Stimulated activated CD4-positive, alpha-beta T cell treated with anti-CD3 and anti-CD28 coated beads, Interleukin-1b, Interleukin-23, amount 100 ng/mL, for 48 hours (primary cell): ENCODE measurements at places on chromosomes 1 and 21.

GRCh38 chr1:223007935-223008334, 135.1 kb downstream of the TLR5 start:
- no peak for DNase-seq

GRCh38 chr1:248618878-248619277, 16.0 kb downstream of the OR2T11 start:
- peak; percentile 40 for DNase-seq

GRCh38 chr1:61450454-61450853, 274.5 kb downstream of the TM2D1 start:
- DNase-seq: no peak

DNA sequence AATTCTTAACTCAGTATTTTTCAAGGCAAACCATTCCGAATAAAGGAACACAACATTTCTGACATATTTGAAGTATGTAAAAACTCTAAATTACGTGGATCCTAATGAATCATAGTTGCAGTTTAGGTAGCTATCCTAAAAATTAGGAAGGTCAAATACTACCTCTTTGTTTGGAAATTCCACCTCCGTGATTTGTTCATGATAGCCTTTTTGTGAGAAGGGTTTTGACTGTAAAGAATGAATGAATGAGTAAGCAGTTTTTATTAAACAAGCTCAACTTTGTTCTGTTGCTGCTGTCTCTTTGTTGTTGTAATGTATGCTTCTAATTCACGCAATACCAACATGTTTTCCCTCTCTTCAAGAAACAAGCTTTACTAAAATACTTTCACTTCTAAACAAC, 840.4 kb downstream of the USP25 start:
- DNase-seq: no peak

GRCh38 chr1:167631936-167632614, 2.0 kb downstream of the RCSD1 start:
- DNase-seq: peak; percentile 33

DNA sequence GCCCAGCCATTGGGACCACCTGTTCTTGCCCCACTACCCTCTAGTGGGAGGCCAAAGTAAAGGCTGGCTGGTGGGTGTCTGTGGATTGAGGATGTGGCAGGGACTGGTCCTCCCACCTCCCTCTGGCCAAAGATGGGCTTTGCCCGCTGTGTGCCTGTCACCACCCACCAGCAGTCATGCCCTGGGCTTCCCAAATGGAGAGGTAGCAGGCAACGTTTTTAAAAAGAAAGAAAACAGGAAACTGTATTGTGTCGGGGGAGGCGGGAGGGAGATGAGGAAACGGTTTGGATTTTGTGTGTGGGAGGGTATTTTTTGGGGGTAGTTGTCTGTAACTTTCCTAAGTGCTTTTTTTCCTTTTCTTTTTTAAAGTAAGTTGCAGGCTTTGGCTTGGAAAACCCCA, 30.1 kb downstream of the SZRD1 start:
- DNase-seq: no peak

- DNase-seq: no peak
These were observed 8.0 kb downstream of the SLC2A5 start for GRCh38 chr1:9061252-9061960.

DNA sequence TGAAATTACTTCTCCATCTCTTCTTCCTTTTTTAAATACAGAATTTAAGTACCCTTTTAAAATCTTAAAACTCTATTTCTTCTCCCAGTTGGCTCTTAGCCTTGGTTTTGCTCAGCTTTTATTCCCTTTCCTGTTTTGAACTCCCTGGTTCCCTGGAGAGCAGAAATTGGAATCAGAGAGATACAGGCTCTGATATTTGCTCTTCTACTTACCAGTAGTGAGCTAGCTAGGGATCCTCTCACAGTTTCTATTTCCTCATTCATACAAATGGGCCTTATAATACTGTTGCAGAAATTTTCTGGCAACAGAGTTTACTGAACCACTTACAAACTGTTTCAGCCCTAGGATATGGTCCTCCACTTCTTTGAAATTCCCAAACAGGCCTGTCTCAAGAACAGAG, 606.3 kb downstream of the NUF2 start:
- no peak for DNase-seq

DNA sequence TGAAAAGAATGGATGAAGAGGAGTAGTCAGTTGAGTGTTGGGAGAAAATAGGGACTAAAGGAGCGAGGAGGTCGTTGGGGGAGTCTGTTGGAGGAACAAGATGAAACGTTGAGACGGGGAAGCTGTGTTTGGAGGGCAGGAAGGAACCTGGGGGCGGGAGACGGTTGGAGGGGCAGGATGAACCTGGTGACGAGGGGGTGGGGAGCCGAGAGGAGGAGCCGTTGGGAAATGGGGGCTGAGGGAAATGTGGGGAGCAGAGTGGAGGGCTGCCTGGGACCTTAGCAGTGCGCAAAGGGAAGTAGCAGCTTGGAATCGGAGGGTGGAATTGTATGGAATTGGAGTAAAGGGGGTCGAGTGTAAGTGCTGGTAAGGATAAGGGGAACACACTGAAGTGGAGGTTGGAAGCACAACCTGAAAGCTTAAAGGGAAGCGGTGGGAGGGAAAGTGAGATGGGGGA, 630 bp downstream of the MTF2 start:
- DNase-seq: peak; percentile 6

DNA sequence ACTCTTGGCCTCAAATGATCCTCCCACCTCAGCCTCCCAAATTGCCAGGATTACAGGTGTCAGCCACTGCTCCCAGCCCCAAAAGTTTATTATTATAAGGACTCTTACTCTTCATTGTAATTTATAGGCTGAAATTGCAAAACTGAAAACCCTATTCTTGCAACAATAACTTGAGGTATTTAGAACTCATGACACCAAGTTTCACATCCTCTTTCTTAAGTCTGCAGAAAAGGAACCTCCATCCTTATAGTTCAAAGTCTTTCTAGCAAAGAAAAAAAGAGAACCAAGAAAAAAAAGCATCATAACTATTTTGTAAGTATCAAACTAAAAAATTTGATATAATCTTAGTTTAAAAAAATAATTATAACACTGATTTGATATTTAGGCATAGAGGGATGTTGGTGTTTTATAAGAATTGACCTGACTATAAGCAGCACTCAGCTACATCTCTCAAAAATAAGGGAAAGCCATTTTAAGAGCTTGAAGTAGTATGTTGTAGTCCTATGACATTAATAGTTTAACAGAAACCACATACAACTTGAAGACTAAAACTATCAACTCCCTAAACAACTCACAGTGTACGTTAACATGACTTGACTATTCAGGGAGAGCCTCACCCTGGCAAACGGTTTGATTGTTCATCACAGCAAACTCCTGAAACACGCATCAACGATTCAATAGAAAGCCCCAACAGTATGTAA, 122.4 kb downstream of the AKT3 start:
- no peak for DNase-seq

GRCh38 chr1:52554756-52555155, 1.9 kb upstream of the TUT4 start:
- DNase-seq: no peak

- no peak for DNase-seq
These were observed 305.4 kb downstream of the TTLL7 start for GRCh38 chr1:83693427-83694126.

DNA sequence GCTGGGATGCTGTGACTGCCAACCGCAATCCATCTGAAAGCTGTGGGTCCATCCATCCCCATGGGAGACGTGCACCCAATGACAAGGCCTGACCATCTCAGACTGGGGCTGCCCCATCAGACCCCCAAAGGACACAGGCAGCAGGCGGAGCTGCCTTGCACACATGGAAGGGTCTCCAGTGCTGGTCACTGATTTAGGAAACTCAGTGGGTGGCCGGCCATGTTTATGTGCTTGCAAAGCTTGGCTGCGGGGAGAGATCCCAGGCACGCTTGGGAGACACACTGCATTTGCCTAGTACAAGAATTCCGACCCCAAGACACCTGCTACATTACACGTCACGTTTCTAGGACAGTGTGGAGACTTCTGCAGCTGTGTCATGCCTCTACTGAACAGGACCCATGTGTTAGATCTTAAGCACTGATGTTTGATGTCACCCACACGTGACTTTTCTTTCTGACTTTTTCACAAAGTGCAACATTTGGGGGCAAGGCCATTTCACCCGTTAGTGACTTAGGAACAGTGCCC, 181.4 kb downstream of the CLIC6 start:
- no peak for DNase-seq

GRCh38 chr1:234863551-234863971, 253.6 kb upstream of the IRF2BP2 start:
- no peak for DNase-seq

- DNase-seq: no peak
These were observed 2.1 kb upstream of the DNMT3L start for GRCh38 chr21:44263768-44264167.

DNA sequence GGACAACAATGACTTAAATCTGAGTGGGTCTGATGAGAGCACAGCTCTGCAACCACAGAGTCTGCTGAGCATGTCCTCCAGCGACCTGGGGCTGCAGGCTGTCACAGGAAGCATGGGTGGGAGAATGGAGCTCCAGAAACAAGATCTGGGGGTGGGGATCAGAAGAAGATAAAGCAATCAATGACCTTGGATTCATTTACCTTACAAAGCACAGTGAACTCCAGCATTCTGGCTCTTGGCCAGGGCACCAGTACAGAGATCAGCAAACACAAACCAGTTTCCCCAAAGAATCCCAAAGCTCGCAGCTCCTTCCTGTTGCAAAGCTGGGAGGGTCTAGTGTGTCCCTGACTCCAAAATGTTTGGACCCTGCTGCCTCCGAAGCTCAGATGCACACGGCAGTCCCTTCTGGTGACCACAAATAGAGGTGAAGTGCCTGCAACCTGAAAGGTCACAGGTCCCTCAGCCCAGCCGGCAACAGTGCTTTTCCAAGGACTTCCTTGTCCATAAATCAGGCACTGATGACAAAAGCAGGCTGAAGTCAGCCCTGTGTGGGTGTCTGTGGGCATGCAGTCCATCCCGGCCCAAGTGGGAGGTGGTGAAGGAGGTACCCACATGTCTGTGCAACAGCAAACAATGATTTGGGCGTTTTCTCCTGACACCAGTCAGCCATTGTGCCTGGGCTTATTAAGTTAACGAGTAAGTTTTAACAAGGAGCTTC, 76.1 kb downstream of the SH3BGR start:
- no peak for DNase-seq

DNA sequence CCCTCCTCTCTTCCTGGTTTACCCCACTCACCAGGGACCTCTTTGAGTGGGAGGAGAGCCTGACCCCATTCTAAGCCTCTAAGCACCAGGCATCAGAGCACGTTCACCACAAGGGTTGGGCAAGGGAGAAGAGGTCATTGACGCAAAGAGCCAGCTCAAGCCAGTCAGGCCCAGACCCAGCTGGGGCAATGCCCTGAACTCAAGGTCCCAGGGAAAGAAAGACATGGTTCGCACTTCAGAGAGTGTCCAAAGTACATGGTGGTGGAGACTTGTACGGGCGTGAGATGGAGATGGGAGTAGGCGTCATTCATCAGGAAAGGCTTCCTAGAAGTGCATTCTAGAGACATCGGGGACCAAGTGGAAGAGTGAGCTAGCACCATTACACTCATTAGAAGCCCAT, 7.2 kb downstream of the PKP1 start:
- no peak for DNase-seq

- DNase-seq: no peak
These were observed 166.6 kb upstream of the GORAB start for GRCh38 chr1:170365331-170365730.

- DNase-seq: no peak
These were observed 13.4 kb downstream of the CATSPER4 start for GRCh38 chr1:26203642-26204318.

DNA sequence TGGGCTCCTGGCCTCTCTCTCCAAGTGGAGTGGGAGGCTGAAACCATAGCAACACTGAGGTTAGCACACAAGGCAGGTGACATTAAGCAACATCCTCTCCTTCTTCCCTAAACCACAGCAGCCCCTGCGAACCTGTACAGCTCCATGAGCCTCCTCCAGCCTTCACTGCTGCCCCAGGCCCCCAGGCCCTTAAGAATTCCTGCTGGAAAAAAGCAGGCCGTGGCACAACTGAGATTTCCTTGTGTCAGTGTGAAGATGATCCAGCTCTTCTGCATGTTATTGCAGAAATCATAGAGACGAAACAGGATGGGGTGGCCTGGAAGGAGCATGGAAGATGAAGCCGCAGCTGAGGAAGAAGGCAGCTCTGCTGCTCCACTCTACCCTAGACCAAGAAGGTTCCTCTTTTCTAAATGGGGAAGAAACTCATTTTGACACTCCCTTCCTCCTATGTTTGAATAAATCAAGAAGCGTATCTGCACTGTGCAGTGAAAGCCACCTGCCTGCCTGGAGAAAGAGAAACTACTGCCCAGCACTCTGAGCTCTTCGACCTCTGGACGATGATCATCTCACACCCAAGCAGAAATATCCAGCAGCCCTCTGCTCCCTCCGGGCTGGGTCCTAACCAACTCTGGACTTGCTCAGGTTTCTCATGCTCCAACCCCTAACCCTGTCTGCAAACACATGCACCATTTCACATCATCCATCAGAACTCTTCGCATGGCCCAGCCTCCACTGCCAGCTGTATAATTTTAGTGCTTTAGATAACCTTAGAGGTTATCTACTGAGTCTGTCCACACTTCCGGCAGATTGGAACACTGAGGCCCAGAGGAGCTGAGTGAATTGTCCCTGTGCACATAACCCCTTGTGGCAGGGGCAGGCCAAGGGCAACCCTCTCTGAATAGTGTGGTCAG, 20.7 kb downstream of the SH3BP5L start:
- no peak for DNase-seq
